Activated CD8-positive, alpha-beta memory T cell treated with anti-CD3 and anti-CD28 coated beads for 1 hour (primary cell): ENCODE measurements at places on chromosomes 1 and 21.

DNA sequence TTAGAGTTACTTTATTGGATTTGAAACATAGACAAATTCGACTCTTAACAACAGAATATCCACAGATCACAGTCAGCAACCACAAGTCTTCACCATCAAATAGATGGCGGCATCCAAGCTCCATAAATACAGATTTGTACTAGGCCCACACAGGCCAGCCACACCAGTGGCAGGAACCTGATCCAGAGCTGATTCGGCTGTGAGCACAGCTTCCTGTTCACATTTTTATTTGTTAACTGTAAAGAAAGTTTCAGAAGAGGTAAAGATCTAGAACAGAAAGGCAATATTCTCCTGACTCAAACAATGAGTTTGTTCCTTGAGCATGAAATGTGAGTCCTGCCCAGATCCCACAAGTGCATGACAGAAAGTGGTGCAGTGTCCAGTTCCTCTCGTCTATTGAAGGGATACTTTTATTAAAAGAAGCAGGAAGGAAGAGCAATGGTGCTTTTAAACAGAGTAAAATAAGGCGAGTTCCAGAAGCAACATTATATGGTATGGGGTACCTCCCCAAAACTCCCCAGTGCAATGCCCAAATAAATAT, 205.8 kb downstream of the SLC45A1 start:
- no peak for DNase-seq

DNA sequence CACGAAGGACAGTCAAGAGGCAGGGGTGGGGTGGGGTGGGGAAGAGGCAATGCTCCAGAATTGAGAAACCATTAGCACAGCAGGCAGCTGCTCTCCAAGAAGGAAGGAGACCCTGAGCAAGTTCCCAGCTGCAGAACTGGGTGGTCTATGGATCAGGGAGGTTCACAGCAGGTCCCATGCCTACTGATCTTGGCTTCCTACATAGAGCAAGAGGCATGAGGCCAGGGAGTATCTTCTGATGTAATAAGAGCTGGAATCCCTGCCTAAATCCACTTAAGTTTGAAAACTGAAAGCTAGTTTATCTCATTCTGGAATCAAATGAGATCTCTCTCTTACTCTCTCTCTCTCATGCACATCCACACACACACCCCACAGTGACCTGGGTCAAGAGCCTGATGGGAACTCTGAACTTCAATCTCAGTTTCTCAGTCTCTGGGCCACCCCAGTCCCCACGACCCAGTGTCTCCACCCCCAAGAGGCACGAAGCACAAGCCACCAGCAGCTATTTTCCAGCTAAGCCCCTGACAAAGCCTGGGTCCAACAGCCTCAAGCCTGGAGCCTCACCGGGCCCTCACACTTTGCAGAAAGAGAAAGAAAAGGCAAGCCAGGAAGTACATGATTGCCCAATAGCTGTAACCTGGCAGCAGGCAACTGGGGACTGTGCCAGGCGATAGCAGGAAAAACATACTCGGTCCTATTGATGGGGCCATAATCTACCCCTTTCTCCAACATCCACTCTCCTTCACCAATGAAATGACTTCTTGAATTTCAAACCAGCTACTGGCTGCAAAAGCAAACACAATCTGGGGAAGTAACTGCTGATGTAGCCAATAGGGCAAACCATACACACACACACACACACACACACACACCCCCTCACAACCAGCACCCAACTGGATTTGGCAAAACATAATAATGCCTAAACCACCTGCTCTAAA, 2.2 kb downstream of the NUAK2 start:
- no peak for DNase-seq

DNA sequence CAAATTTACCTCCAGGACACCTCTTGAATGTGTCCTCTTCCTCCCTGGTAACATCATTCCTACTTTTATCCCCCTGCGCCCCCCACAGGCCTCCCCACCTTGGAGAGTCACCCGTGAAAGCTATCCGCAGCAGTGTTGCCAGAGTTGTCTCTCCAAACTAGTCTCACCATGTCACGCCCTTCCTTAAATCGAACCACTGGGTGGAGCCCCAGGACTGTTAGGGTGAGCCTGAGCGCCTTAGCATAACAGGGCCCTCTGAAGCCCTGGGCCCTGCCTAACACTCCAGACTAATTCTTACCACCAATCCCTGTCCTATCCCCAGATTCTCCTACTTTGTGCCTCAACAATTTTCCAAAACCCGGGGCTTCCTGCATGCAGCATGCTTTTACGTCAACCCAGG, 35.0 kb downstream of the HSD3B2 start:
- no peak for DNase-seq

GRCh38 chr1:89957107-89957506, 37.8 kb upstream of the ZNF326 start:
- no peak for DNase-seq

DNA sequence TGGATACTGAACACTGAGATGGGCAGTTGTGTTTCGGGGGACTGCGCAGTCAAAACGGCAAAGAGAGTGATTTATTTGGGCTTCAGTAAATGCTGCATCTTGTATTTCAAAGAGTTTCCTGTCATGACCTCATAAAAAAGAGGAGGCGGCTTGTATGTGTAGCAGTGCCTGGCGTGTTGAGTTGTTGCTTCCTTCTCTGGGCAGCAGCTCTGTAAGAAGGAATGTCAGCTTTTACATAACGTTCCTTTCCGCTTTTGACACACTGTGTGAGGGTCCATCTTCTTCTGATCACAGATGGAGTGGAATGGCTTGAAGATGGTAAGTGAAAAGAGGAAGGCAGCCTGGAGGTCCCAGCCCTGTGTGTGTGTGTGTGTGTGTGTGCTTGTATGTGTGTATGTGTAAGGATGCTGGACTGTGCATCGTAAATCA, 941 bp downstream of the ELAVL4 start:
- no peak for DNase-seq

GRCh38 chr1:30319765-30320580, 403.4 kb downstream of the MATN1 start:
- DNase-seq = no peak

GRCh38 chr1:109096120-109096519, 5.6 kb downstream of the TMEM167B start:
- DNase-seq = no peak

DNA sequence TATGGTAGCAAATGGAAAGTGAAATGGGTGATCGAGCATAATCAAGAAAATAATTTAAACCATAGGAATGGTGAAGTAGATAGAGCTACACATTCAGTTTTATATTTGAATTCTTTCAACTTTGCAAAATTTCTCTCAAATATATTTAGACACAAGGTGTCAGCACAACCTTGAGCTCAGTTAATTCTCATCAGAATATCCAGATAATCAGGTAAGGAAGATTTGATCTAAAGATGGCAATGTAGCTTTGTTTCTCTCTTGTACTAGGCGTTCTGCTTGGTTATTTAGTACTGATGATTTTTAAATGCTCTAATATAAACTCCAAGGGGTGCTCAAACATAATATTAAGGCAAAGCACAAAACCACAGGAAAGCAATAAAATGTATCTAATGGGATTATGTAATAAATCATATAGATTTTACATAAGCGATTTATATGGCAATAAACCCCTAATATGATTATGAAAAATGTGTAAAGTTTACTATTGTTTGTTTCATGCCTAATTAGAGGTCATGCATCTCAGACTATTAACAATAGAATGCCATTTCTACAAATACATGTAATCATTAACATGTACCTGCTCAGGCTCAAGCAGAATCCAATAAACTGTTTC, 32.4 kb upstream of the SERTAD4 start:
- no peak for DNase-seq

DNA sequence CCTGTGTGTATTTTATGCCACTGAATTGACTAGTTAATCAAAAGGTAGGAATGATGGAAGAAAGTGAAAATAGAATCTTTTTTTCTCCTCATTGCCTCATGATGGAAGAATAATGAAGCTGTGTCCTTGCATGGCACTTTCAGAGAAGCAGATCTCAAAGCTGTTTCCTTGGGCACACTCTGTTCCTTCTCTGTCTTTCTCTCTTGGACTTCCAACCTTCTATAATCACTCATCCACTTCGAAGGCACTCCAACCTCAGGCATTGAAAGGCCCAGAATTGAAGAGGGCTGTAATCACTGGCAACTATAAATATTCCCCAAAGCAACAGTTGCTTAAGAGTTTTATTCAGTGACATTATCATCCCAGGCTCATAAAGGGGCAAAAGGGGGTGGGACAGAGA, 31.1 kb upstream of the DNASE2B start:
- no peak for DNase-seq

GRCh38 chr21:29077651-29078090, 4.2 kb upstream of the CCT8 start:
- DNase-seq = no peak

GRCh38 chr1:5813480-5813879, 178.7 kb downstream of the NPHP4 start:
- no peak for DNase-seq

- no peak for DNase-seq
These were observed 25.0 kb downstream of the MCOLN2 start for GRCh38 chr1:84971957-84972356.

- no peak for DNase-seq
These were observed 3.8 kb downstream of the DDX59 start for GRCh38 chr1:200665861-200666260.

GRCh38 chr1:85258536-85259117, 835 bp downstream of the C1orf52 start:
- no peak for DNase-seq

GRCh38 chr1:156177919-156178654, 15.8 kb upstream of the SLC25A44 start:
- no peak for DNase-seq

- DNase-seq = no peak
These were observed 47.7 kb upstream of the PPM1J start for GRCh38 chr1:112762541-112763500.

GRCh38 chr1:32115496-32115895, 7.6 kb downstream of the KPNA6 start:
- DNase-seq = no peak

DNA sequence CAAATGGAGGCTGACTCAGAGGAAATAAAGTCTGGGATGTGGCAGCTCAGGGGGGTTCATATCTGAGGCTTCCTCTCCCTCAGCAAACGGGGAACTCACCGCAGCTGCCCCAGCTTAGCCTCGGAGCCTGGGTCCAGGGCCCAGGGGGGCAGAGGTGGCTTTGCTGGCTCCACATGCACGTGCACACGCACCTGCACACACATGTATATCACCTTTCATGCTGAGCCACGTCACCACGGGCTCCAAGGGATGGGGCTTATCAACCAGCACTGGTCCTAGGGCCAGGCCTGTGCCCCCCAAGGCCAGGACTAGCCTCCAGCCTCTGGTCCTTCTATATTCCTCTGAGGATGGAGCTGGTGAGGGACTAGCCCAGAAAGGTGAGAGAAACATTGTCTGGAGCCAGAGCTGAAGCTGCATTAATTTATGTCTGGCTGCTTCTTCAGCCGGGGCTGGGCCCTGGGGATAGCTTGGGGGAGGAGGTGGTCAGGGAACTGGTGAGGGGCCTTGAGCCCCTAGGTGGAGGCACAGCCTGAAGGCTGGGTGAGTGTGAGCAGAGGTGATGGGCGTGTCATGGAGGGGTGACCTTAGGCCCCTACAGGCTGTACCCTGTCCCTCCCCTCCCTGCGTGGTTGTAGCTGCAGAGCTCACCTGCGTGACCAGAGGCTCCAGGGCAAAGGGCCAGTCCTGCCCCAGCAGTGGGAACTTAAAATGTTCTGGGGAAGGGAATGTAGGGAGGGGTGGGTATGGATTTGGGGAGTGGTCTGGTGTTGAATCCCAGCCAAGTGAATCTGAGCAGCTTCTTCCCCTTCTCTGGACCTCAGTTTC, 520.8 kb downstream of the PTPRU start:
- no peak for DNase-seq

DNA sequence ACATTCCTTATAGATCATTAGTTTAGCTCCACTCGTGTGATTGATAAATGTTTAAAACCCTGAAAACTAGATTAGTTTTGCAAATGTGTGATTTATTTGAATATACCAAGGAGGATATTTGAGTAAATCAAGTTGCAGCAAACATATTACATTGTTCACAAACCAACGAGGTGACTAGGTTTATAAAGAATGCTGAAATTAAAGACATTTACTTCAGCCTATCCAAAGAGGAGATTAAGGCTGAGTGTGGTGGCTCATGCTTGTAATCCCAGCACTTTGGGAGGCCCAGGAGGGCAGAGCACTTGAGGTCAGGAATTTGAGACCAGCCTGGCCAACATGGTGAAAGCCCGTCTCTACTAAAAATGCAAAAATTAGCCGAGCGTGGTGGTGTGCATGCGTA, 34.1 kb downstream of the VTCN1 start:
- no peak for DNase-seq

GRCh38 chr1:217770918-217771317, 139.8 kb downstream of the SPATA17 start:
- DNase-seq = no peak

- no peak for DNase-seq
These were observed 25.1 kb downstream of the RRP1 start for GRCh38 chr21:43814215-43815106.

- no peak for DNase-seq
These were observed 2.9 kb upstream of the RBBP5 start for GRCh38 chr1:205124726-205125125.
